Gastrocnemius medialis (tissue), 4 donors: ENCODE measurements at places on chromosomes 3 and 15. TPM values are rescaled to one million over a fixed set of nuclear protein-coding genes. Genes with fewer than 3 reads are reported as not detected.

Gene KCNMB2
- total RNA-seq = not detected

Gene NPAP1
- total RNA-seq = not detected

- no peak for DNase-seq
These were observed 101.6 kb downstream of the CGNL1 start for GRCh38 chr15:57477736-57478522.

DNA sequence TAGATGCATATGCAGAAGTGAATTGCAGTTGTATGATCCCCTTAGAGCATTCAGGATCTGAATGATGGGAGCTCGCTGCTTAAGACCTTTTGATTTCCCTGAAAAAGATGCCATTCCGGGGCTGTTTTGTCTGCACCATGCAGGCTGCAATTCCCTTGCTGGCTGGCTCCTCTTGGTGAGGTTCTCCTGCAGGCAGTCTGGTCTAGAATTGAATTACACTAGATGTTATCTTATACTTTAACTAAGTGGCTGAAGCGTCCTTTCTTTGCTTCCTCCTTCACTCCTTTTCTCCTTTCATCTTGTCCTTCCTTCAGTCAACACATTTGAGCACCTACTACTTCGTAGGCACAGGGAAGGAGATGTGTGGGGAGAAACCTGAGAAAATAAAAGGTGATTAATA, 18.6 kb upstream of the MYZAP start:
- DNase-seq = no peak

Gene PLA2G4D
- total RNA-seq = not detected

- no peak for DNase-seq
These were observed 37.2 kb upstream of the DENND4A start for GRCh38 chr15:65829130-65829764.

Gene SEMA5B
- total RNA-seq = 0.26 TPM

Gene LIPH
- not detected for total RNA-seq

GRCh38 chr3:131553495-131554247, 50.9 kb upstream of the MRPL3 start:
- no peak for DNase-seq
